Lower lobe of right lung (tissue), 2 donors: ENCODE measurements at places on chromosomes 1 and 21. TPM values are rescaled to one million over a fixed set of nuclear protein-coding genes. Genes with fewer than 3 reads are reported as not detected.
A peak's percentile ranks its signal among the peaks of the same experiment; 100 is the strongest.

Gene SIK1
- 30.1 TPM for total RNA-seq

Gene ASCL5
- not detected for total RNA-seq

Gene SPRR2G
- not detected for total RNA-seq

Gene CCDC181
- total RNA-seq, result 1.4 TPM

Gene PLEKHO1
- 41.6 TPM for total RNA-seq

Gene C1orf105
- total RNA-seq, result not detected

Gene HCRTR1
- not detected for total RNA-seq

Gene S100A14
- 138 TPM for total RNA-seq

Gene KIAA1614
- 4.1 TPM for total RNA-seq

Gene SEMA4A
- total RNA-seq, result 28.9 TPM

Gene DDR2
- total RNA-seq, result 47.0 TPM

DNA sequence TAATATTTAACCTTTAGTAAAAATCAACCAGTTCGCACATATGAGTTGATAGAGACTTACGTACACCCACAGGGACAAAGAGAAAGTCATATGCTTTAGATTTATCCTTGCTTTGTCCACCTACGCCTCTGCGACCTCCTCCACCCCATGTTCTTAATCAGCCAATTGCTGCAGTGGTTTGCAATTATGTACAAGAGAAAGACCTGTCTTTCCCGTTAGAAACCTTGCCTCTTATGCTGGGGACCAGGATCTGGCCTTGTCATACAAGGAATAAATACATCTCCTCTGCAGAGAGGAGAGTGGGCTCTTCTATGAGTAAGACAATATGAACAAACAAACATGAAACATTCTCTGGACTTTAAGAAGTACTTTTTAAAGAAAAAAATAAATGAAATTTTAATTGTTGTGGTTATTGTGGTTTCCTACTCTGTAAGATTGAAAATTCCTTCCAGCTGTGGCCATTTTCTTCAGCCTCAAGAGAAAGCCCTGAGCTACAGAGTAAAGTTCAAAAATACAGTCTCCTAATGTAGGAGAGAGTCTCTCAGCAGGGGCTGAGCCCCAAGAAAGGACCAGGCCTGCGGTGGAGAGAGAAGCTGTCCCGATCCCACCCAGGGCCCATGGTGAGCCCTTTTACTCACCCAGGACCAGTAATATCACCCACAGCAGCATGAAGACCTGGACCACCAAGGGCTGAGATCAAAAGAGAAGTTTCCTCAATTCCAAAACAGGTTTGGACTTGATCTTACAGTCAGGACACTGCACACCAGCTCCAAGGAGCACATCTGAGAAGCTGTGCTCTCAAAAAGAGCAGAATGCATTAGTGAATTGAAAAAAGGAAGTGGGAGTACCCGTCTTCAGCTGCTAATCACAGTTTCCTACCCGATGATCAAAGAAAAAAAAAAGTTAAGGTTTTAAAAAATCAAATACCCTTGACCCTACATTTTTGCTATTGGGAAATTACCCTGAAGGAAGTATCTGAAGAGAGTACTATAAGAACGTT lies at the start of gene FCRL5:
TSS of gene FCRL5 (minus strand) at position 822 of the 1,000 bp plus-strand sequence. CDS start at position 669, 153 bp downstream.
- DNase-seq, result no peak

DNA sequence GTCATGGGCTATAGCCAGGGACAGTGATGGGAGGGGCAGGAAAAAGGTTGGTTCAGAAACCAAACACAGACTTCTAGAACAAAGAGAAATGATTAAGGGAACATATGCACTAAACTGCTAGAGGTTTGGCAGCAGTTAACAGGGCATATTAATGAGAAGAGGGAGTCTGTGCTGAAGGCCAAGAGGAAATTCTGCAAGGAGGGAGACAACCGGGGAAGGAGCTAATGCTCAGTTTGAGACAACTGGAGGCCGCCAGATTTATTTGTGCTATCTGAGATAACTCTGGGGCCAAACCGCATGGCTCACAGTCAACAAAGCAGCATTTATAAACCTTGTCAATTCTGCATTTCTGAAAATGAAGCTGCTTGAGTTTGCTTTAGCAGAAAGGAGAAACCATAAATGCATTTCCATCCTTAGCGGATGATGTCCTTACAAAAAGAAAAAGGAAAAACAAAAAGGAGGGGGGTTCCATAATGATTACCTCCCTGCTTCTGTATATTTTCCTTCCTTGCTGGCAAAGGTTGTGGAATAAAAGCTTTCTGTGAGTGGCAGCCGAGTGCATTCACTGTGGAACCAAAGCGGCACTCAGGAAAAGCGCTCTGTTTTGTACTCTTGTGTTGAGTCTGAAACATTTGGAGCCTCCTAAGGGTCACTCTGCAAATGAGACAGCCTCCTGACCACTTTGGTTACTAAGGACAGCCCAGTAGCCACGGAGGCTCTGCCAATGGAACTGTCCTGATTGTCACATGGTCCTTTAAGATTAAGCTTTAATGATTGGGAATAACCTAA lies 70.3 kb downstream of the SIM2 start:
- DNase-seq, result no peak

- peak; percentile 76 for DNase-seq
These were observed at the start of gene TMEM240 for GRCh38 chr1:1540090-1540817. Gene TMEM240 (minus strand): TSS chr1:1540624. CDS start chr1:1540346, 278 bp downstream.

- DNase-seq, result no peak
These were observed 106.2 kb downstream of the PLPPR4 start for GRCh38 chr1:99370476-99370875.

GRCh38 chr1:193631306-193631705 lies 444.9 kb upstream of the B3GALT2 start:
- DNase-seq, result no peak

DNA sequence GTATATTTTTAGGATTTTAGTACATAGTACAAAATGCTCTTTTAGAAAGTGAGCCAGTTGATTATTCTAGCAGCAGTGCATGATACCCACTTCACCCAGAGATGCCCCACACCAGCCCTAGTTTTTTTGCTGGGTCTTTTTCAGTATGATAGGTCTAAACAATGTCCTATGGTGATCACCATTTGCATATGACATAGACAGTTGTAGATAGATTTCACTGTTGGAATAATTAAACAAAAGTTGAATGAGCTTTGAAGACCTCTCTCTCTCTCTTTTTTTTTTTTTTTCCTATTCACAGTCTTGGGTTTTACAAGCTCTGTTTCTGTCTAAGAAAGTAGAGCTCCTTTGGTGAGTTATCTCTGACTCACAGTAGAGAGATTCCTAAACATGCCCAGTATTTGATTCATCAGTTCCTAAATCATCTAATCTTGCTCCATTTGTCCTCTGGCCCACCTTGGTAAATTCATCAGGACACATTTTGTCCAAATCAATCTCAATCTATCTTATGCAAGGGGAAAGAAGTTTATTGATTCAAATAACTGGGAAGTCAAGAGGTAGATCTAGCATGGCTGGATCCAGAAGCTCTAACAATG lies 44.7 kb upstream of the VAV3 start:
- no peak for DNase-seq

DNA sequence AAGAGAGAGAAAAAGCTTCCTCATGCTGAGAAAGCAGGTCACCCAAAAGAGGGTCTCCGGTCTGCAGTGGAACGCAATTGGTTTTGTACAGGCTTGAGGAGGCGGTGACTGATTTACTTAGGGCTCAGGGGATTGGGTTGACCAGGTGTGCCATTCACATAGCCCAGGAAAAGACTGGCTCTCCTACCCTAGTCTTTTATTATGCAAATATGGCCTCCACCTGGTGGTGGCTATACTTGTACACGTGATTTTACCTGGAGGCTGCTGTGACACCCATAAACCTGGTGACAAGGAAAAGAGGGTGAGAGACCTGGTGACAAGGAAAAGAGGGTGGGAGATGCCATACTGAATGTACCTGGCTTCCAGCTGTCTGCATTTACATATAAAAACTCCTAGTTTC lies 49.9 kb downstream of the DNTTIP2 start:
- DNase-seq, result no peak

DNA sequence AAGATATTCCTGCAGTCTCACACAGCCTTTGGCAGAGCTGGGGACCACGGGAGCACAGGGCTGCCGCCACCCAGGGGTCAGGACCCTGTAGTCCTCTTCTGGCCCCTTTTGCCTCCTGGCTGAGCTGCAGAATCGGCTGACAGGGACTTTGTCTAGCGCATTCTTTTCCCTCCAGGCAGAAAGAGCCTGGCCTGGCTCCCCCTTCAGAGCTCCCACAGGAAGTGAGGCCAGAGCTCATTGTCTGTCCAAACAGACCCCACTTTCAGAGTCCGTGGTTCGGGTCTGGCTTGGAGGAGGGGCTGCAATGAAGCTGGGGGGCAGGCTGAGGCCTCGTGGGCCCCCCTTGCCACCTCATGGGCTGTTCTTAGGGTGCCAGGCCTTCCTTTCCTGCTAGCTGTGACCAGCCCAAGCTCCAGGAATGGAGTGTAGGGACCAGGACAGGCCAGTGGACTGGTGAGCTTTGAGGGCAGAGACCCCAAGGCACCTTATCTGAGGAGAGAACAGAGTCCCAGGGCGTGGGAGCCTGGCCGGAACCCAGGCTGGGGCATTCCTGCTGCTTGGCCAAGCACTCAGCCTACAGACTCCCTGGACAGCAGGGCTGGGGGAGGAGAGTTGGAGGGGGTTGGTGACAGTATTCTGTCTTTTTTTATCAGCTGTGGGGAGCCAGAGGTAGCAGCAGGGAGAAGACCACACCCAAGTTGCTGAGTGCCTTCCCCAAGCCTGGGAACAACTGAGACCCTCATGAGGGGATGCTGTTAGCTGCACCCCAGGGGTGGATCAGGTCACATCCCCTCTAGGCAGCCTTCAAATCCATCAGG lies 4.7 kb downstream of the CELSR2 start:
- DNase-seq, result no peak

DNA sequence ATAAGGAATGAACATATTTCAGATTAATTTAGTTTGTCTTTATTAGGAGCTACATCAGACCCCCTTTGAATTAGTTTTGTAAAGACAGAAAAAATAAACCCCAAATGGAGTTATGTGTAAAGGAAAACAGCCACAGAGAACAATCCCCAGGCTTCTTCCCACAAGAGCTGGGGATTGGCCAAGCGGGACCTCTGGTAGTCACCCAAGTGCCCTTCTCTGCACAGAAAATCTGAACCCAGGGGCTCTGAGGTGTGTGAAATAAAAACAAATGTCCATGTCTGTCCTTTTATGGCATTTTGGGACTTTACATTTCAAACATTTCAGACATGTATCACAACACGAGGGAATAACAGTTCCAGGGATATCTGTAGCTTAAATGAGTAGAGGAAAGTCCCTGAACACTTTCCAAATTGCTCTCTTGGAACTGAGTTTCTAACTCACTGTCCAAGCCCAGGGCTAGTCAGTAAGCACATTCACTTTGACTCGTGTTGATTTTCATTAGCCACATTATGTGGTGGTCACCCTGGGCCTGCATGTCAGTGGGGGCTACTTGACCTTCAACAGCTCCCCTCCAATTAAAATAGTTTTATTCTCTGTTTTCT lies 22.5 kb downstream of the DPT start:
- no peak for DNase-seq

DNA sequence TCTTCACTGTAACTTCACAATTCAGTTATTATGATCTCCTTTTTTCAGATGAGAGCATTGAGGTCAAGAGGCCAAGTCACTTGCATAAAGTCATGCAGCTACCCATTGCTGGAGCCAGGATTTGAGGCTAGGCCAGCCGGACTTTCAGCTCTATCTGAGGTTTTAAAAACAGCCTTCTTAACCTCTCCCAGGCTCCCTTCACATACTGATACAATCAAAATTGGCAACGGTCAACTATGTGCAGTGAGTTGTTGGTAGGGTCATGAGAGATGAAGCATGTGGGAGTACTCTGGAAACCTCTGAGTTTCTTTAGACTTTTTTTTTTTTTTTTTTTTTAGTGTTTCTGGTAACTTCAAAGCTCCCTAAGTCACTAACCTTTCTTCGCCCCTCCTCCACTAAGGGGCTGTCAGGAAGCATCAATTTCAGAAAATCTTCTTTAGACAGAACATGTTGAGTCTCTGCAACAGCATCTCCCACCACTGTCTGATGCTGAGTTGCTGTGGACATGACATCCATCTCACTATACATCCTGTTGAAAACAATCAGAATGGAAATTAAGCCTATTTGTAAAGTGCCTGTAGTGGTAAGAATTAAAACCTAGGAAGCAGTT lies 201.8 kb downstream of the SIPA1L2 start:
- DNase-seq, result no peak

DNA sequence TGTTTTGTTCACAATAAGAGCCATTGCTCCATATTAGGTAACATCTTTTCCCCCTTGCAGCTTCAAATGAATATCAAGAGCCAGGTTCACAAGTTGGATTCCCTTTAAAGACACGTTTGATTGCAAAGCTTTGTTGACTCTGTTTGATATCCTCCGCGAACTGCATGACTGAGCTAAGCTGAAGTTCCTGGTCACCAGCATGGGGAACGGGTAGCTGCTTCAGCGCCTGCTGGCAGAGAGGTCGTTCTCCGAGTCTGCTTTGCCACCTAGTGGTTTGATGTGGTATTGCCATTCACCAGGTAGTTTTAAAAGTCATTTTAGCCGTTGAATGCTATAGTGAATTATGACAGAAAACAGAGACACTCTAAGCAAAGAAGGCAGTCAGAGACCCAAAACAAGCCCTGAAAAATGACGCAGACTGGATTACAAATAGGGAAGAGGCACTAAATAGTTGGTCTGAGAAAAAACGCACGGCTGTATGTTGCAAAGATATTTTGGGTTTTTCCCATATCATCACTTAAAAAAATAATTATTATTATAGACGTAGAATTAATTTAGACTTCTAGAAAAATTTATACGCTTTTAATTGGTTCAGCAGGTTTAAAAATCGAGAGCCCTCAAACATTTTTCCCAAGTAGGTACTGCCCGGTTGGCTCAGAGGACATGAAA lies 193.5 kb upstream of the FMN2 start:
- DNase-seq, result peak; percentile 81

GRCh38 chr1:203166192-203166940 lies 9.3 kb downstream of the MYBPH start:
- no peak for DNase-seq

DNA sequence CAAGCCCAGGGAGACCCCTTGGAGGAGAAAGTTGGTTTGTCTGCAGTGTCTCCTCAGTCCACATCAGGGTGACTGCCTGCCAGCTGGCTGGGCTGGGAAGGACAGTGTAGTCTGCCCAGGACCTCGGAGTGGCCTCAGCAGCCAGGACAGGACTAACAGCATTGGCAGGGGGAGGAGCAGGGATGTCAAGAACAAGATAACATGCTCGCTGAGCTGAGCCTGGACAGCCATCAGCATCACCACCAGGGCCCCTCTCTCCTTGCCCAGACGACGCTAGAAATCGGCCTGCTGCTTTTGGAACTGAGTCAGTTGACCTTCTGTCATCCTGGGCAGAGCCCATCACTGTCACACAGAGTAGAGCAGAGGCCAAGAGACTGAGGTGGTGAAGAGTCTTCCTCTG lies 83.6 kb upstream of the CNTN2 start:
- DNase-seq, result no peak

DNA sequence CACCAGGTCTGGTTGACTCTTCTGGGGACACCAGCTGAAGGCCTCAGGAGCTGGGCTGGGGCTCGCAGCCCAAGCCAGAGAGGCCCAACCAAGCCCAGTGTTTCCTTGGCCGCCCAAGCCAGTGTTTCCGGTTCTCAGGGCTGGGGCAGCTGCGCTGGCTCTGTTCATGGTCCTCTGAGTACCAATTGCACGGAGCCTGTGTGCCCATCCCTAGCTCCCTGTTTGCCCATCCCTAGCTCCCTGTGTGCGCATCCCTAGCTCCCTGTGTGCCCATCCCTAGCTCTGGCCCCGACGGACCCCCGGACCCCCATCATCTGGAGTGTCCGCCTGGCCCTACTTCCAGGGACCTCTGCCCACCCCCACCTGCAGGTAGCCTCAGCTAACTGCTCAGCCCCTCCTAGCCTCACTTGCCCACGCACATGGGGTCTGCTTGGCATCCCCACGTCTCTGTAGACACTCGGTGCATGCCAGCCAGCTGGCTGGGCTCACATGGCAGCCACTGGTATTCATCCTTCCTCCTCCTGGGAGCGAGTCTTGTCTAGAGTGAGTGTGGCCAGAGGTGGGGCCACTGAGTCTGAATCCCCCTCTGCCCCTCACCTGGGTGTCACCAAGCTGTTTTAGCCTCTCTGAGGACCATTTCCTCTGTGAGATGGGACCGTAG lies 64.0 kb downstream of the WNT9A start:
- DNase-seq, result peak; percentile 31
